ENCODE measurements at places on chromosomes 2 and 18.

DNA sequence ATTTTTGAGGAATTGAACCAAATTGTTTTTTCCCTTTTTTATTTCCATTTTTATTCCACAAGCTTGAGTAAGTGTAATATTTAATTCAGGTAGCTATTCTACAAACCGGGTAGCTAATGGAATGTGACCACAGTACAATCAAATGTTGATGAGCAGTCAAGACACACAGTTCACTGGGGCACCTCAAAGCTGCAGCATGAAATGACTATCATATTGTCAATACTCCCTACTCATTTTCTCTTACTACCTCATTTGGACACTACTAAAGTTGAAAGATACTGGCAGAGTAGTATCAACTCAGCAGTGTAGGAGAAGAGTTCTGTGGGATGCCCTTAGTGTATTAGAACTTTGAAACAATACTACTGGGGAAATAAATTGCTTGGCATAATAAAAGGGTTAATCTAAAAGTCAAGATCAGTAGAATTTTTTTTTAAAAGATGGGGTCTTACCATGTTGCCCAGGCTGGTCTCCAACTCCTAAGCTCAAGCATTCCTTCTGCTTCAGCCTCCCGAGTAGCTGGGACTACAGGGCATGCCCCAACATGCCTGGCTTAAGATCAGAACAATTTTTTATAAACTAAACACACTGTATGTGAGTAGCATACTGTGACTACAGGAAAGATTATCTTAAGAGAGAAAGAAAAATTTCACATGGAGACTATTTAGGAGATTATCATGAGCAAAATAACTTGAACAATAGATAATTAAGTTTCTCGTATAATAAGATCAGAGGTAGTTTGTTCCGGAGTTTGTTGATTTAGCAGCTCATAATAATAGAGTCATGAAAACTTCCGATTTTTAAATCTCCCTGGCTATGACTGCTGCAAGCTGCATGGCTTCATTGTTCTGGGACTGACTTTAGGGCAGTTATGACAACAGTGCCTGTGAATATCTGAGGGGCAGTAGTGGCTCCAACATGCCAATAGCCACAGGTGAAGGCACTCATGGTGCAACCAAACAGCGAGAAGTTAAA is 43.7 kb downstream of the MYO3B start:
- DNase-seq: no peak

DNA sequence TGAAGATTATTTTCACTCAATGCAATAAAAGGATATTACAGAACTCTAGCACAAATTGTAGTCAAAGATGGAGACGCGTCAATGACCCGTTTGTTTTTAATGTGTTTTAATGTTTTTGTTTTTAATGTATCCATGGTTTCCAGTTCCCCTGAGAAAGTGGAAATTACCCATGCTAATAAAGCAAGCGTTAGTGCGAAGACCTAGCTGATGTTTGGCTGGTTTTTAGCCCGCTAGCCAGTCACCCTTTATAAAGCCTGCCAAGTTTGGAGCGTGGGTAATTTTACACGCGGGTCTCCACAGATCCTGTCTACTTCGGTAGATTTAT is 430 bp upstream of the CHMP1B start:
- DNase-seq: no peak

GRCh38 chr2:15074751-15075700 is 442.5 kb downstream of the LRATD1 start:
- DNase-seq: no peak

DNA sequence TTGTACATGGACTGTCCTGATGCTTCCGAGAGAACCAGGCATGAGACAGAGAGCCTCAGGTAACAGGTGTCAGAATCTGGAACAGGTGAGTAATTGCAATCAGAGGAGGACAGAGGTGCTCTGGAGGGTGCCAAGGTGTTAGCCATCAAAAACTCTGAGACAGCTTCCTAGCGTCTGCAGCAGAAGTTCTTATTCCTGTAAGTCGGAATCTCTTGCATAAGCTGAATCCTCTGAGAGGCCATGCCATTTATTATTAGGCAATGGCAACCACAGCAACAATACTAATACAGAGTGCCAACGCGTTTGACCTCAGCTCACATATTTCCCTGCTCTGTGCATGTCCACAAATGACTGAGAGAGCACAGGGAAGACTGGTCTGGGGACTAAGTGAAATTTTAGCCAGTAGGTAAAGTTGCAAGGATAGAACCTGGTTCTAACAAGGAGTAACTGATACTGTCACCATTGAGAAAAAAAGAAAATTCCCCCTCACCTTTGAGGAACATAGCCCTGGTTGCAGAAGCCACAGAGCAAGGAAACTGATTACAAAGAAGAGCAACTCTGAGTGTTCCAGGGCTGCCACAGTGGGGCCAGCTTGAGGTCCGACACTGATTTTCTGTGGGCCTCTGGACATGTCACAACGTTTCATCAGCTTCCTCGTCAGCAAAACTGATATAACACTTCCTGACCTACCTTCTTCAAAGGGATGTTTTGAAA is 55.1 kb upstream of the ACSL3 start:
- no peak for DNase-seq

- no peak for DNase-seq
These were observed 29.3 kb upstream of the CEP68 start for GRCh38 chr2:65026704-65027464.

- DNase-seq: peak; percentile 88
These were observed 92.8 kb upstream of the OTOS start for GRCh38 chr2:240232961-240233884.

DNA sequence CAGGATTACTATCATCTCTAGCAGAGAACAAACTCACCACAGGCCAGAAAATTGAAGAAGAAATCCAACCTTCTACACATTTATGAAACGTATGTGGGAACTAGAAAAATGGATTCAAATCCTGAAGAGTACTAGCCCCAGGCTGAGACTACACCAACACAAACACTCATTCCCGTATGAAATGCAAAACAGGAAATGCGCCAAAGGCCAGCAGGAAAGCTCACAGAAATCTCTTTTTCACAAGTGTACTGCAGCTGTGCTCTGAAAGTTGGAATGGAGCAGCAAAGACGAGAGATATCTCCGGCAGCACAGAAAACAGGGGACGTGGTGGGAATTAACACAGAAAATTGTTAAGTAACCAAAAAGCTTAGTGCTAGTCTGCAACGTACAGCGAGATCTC is 913.5 kb downstream of the TDRD15 start:
- DNase-seq: no peak

DNA sequence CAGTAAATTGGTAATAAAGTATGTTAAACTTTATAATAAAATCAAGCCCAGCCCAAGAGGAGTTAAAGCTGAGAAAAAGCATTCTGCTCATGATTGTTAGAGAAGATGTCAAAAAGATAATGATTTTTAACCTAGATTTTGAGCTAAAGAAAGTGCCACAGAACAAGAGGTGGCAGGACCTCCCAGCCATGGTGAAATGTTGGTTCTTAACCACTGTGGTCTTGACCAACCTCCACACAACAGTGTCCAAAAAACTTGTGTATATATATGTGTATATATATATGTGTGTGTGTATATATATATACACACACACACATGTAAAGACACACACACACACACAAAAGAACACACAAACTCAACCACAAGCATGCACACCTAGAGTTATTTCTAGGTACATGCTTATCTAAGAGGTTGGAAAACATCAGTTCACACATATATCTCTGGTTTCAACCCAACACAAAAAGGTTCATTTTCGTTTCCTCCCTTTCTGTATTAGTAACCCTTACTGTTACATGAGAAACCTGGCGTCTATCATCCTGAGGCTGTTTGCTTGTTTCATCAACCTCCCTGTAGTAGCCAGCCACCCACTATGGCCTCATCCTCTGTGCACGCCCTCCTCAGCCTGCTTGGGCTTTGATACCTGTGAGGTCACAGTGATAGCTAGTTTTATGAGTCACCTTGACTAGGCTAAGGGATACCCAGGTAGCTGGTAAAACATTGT is 631.8 kb upstream of the ID2 start:
- no peak for DNase-seq

DNA sequence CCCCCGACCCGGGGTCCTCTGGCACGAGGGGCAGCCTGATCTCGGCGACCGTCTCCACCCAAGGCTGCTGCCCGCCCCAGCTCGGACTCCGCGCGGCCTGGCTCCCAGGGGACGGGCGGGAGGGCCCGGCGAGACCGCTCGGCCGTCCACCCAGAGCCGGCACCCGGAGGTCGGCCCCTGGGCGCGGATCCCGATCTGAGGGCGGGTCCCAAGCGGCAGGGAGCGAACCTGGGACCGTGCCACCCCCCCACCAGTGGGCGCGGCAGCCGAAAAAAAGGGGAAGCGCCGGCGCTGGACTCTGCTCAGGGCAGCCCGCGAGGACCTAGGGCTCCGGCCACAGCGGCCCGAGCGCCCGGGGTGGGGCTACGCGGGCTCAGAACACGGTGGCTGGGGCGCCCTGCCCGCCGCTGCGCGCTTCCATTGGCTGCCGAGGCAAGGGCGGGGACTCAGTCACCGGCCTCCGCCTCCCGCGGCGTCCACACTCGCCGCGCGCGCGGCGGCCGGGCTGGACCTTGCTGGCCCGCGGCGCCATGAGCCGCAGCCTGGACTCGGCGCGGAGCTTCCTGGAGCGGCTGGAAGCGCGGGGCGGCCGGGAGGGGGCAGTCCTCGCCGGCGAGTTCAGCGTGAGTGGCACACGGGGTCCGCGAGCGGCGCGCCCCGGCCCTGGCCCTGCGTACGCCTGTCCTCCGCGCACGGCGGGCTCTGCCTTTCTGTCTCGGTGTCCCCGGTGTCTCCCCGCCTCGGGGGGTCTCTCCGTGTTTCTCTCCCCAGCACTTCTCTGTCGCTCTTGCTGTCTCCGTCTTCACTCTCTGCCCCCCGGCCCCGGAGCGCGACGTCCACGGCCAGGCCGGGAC is at the start of gene PTPN18:
TSS of gene PTPN18 (plus strand) at position 479 of the 854 bp plus-strand sequence. CDS start at position 531, 52 bp downstream.
- DNase-seq: peak; percentile 86

GRCh38 chr2:211982162-211982561 is 556.4 kb downstream of the ERBB4 start:
- no peak for DNase-seq

- DNase-seq: no peak
These were observed 9.5 kb upstream of the KDSR start for GRCh38 chr18:63376538-63376937.

- no peak for DNase-seq
These were observed 32.1 kb downstream of the PLEKHM3 start for GRCh38 chr2:207993151-207993763.

- no peak for DNase-seq
These were observed 172.4 kb upstream of the SPOPL start for GRCh38 chr2:138329162-138329561.

DNA sequence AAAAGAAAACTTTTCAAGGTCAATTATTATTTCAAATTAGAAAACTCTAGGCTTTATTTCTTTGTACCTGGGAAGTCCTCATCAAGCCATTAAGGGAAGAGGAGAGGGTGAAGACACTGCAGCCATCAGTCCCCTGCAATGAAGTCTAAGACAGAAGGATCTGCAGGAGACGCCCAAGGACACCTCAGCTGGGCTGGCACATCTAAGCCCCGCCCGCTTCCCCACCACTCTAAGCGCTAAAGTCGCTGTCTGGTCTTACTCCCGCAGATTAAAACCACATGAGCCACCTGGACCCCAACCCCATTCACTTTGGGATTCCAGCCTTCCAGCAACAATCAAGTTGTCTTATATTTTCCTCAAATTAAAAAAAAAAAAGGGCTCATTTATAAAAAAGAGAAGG is 104.4 kb downstream of the AFF3 start:
- no peak for DNase-seq

DNA sequence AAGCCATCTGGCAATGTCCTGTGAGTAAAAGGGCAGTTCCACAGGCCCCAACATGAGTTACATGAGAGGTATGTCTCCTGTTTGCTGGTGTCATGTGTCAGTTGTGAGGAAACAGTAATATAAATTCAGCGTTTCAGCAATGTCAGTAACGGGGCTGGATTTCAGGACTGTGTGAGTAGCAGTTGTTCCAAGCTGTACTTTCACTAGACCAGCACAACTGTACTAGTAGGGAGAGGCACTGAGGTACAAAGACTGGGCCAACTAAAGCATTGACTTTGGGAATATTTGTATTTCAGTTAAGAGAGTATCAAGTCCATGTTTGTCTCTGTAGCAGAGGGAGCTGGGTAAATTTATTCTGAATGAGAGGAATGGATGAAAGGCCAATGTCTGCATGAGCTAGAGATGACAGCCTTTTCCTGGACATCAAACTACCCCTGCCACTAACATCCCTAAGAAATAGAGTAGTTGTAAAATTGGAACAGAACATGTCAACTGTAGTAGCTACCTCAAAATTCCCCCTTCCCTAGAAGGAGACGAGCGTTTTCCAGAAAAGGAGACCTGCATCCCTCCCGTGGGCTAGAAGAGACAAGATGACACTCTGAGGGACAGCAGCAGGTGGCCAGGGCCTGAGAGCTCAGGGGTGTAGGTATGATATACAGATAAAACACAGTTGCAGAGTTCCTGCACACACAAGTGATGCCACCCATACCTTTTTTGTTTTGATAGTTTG is 24.4 kb downstream of the EIF4E2 start:
- no peak for DNase-seq
